ENCODE measurements at places on chromosomes 13 and 19. TPM values are rescaled to one million over a fixed set of nuclear protein-coding genes. Genes with fewer than 3 reads are reported as not detected.

The TMED1 gene
- 32.1 TPM for total RNA-seq

The ATP4B gene
- not detected for total RNA-seq

The PTH2 gene
- not detected for total RNA-seq

The MIPEP gene
- total RNA-seq = 18.9 TPM

The ZNF444 gene
- total RNA-seq = 9.9 TPM

The CYTH2 gene
- 29.4 TPM for total RNA-seq

The CILP2 gene
- 0.65 TPM for total RNA-seq

The DACH1 gene
- total RNA-seq = not detected

The AKAP8L gene
- 40.1 TPM for total RNA-seq

The FLT1 gene
- total RNA-seq = 0.54 TPM

The SLC25A41 gene
- total RNA-seq = 0.11 TPM

The URAD gene
- total RNA-seq = not detected

The LIM2 gene
- total RNA-seq = not detected

The LINGO3 gene
- not detected for total RNA-seq

The CBARP gene
- 3.6 TPM for total RNA-seq

The SLC7A10 gene
- not detected for total RNA-seq

The CEBPA gene
- 0.86 TPM for total RNA-seq

The UBAC2 gene
- 48.2 TPM for total RNA-seq

The ZNF816 gene
- 12.8 TPM for total RNA-seq

The PPP1R15A gene
- total RNA-seq = 59.2 TPM

The LGALS14 gene
- not detected for total RNA-seq

The SHISA7 gene
- not detected for total RNA-seq

The GRK1 gene
- total RNA-seq = not detected

The KIR2DL4 gene
- not detected for total RNA-seq

The JAK3 gene
- total RNA-seq = 3.4 TPM

The PGPEP1 gene
- 28.8 TPM for total RNA-seq

Measured in articular chondrocyte of knee joint (primary cell).